Stimulated activated CD4-positive, alpha-beta T cell treated with anti-CD3 and anti-CD28 coated beads, Interleukin-12 subunit alpha, Interleukin-12 subunit beta, amount 100 ng/mL, for 48 hours (primary cell): ENCODE measurements at places on chromosomes 1 and 21.

DNA sequence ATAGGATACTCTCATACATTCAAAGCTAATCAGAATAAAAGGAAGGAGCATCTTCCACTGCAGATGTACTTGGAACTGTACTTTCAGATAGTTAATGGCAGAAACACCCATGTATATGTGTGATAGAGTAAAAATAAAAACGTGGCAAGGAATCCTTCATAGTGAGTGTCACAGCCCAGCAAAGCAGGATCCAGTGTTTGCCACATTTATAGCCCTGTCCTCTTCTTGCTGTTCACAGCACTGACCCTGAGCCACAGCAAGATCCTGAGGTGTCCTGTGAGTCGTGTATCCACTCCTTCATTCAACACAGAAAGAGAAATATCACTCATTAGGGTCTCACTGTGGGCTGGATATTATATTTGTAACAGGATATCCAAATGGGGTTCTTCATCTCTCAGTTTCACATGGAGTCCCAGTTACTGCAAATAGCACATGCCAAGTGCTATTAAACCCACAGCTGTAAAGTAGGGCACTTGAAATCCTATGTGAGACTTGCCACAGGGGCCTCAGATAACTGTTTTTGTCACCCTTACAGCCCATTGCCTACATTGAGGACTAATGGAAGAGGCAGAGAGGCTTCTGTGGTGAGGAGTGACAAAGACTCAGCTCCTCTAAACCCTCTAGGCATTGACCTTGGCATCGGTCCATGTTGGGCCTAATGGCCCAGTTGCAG lies 41.3 kb downstream of the CYP2J2 start:
- no peak for DNase-seq

DNA sequence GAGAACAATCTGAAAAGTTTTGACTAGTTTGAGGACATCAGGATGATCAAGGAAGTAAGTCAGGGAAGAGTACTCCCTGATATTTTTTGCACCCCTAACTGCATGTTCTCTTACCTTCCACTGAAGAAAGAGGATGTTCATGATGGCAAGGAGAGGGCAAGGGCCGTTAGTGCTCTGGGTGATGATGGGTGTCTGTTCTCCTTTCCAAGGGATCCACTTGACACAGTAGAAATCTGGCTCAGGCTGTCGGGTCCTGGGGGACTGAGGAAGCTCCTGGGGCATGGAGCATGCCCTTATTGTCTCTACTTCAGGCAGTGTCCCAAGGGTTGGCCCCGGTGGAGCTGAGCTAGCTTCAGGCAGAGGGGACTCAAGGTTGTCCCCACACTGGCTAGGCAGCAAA lies 4.7 kb downstream of the MINDY1 start:
- no peak for DNase-seq

DNA sequence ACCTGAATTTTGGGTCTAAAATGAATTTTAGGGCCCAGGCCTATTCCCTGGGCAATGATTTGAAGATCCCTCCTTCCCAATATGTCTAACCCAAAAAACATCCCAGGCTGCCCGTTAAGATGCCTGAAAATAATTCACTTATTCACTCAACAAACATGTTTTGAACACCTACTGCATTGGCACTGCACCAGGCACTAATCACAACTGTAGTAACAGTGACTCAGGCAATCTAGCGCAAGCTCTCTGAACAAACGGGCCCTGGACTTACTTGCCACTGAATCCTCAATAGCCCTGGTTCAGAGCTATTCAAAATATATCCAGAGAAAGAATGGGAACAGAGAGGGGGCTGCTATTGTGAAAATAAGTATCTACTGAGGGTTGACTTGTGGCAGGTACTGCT lies 4.2 kb downstream of the CD244 start:
- no peak for DNase-seq

- DNase-seq = no peak
Observed at GRCh38 chr1:218886101-218886871, 287.4 kb upstream of the LYPLAL1 start.

GRCh38 chr1:63264161-63264560 lies 58.2 kb upstream of the FOXD3 start:
- no peak for DNase-seq

DNA sequence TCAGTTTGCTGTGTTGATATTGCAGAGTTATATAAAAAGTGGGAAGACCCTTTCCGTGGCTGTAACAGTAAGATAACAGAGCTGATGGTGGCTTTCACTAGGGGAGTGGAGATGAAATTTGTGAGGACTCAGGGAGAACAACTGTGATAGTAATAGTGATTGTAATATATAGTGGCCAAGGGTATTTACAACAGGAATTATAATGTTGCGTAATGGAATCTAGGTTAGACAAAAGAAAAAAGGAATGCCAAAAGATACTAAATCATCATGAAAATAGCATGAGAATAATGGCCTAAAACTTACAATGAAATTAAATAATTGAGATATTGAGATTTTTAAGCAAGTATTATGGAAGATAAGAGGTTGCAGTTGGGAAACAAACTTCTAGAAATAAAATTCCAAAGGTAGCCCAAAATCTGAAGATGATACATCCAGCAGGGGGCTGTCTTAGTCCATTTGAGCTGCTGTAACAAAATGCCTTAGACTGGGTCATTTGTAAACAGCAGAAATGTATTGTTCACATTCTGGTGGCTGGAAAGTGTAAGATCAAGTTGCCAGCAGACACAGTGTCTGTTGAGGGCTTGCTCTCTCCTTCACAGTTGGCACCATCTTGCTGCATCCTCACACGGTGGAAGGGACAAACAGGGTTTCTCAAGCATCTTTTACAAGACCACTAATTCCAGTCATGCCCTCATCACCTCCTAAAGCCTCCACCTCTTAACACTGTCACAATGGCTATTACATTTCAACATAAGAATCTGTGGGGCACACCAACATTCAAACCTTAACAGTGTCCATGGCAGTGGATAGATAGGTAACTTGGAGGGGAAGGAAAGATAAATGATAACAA lies 711.2 kb downstream of the MRPL39 start:
- DNase-seq = no peak

GRCh38 chr1:92486251-92487077 lies at the start of gene GFI1:
Gene GFI1 (minus strand): TSS chr1:92486925. CDS start chr1:92483487, 3,438 bp downstream.
- peak; percentile 74 for DNase-seq

DNA sequence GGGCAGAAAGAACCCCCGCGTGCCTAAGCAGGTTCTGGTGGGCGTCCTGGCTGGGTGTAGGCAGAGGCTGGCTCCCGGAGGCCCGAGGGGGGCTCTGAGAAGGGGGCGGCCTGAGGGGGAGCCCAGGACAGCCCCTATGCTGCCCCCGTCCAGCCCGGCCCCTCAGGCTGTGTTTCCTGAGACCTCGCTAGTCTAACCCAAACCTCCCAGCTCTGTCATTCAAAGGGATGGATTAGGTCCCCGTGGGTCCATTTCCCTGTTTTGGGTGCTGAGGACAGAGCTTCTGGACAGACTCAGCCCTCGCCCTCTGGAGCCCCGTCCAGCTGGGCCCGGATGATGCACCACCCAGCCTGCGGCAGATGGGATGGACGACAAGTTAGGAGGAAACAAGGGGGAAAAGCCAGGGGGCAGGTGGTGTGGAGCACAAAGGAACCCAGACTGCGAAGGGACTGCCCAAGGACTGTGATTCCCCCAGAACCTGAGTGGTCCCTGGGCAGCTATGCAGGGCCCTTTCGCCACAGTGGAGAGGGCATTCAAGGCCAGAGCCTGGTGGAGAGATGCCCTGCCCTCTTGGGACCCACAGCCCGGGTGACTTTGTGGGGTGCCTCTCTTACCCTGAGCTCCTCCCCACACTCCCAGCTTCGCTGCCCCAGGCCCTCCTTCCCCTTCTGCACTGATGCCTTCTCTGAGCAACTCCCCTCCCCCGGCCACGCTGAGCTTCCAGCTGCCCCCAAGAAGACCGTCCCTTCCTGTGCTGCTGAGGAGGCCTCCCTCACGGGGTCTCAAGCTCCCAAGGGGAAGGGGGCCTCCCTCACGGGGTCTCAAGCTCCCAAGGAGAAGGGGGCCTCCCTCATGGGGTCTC lies 2.8 kb downstream of the HES4 start:
- DNase-seq = no peak

DNA sequence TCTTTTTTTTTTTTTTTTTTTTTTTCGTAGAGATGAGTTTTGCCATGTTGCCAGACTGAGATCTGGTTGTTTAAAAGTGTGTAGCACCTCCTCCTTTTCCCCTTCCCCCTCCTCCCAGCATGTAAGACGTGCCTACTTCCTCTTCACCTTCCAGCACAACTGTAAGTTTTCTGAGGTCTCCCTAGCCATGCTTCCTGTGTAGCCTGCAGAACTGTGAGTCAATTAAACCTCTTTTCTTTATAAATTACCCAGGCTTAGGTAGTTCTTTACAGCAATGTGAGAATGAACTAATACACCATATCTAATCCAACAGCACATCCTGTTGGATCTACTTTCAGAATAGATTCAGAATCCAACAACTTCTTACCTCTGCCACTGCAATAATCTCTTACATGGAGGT lies 111.1 kb downstream of the CLIC6 start:
- no peak for DNase-seq

GRCh38 chr1:179794669-179795068 lies 51.6 kb downstream of the FAM163A start:
- no peak for DNase-seq

- DNase-seq = no peak
Observed at GRCh38 chr1:235532360-235532759, 28.1 kb upstream of the B3GALNT2 start.

- DNase-seq = peak; percentile 79
Observed at GRCh38 chr1:36650200-36651065, 167.7 kb upstream of the CSF3R start.

- DNase-seq = no peak
Observed at GRCh38 chr1:67817319-67817718, 15.9 kb downstream of the GNG12 start.

DNA sequence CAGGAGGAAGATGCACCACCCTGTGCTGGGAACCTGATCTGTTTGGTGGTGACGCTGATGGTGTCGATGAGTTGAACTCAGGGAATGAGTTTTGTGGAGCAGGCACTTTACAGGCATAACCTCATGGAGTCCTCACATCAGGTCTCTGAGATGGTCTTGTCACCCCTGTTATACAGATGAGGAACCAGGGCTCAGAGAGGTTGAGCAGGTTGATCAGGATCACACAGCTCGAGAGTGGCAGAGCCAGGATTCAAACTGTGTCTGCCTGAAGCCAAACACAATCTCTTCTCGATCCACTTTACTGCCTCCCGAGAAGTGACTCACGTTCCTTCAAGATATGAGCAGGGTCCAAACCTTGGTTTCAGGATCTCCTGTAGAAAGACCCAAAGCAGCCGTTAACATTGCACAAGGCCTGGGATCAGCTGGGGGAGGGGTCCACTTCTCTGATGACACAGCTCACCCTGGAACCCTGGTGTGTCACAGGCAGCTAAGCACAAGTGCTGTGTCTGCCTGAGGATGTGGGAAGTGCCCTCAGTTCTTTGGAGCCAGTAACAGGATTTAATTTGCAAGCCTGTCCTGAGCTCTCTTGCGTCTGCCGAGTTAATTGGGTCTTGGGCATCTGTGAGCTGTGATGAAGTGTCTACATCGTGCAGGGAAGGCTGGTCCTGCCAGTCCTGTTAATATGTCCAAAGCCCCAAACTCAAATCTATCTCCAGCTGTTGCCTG lies 65.4 kb upstream of the STUM start:
- DNase-seq = no peak

DNA sequence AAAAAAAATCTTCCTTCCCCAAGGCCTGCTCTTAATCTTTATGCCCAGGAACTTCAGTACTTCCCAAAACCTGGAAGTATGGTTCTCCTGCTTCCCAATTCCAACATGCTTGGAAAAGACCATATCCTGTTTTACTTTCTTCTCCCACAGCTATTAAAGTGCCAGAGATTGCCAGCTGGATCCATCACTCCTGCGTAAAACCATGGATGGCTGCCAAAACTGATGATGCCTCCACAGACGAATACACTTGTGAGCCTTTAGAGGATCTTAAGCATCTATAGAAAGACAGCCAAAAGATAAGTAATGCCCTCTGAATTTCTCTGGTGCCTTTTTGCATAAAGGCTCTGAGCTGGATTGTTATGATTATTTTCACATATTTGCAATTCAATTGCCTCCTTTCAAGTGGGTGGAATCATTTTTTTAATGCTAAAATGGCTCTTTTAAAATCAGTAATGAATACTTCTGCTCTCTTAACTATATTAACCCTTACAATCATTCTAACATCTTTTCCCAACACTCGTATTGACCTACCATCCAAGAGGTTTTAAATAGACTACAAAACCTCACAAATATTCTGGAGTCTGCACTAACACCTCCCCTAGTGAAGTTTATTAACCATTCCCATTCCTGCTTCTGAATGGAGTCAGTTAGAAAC lies 1807.8 kb downstream of the BRINP3 start:
- no peak for DNase-seq

DNA sequence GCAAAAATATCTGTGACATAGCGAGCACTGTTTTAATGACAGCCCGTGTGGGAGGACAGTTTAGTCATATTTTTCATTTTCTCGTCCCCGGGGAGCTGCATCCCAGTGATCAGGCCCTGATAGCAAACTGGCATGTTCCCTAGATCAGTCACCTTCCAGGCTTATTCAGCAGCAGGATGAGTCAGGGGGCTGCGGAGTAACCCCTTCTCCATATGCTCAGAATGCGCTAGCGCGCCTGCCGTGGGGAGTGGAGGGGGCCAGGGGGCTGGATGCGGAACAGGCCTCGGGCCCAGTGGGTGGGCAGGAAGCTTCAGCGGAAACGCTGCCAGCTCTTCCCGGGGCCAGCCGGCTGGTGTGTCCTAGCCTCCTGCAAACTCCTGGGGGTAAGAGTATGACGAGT lies 94.0 kb downstream of the KCND3 start:
- DNase-seq = no peak

GRCh38 chr21:18058731-18059398 lies 185.8 kb upstream of the CHODL start:
- no peak for DNase-seq

DNA sequence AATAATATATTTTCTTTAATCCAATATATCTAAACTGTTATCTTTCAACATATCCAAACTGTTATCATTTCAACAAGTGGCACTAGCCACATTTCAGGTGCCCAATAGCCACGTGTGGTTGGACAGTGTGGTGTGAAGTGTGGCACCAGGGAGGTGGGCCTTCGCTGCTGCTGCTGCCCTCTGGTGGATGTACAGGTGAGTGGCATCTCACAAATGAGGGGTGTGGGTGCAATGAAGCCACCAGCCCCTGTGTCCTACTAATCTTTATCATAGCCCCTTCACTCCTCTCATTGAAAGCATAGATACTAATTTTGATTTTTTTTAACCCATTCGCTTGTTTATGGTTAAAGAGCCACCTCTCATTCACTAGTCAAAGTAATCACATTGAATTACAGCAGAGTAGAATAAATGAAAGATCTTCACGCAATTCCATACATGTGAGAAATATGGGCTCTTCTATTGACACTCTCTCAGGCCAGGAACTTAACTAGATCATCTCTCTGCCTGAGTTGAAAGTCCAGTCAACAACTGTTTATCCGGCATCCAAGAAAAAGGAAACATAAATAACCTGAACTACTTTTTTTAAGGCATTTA lies 499.2 kb downstream of the OMA1 start:
- DNase-seq = peak; percentile 6

- DNase-seq = no peak
Observed at GRCh38 chr1:226632922-226633351, 84.4 kb downstream of the STUM start.

- DNase-seq = no peak
Observed at GRCh38 chr1:201882665-201883132, 6.0 kb upstream of the SHISA4 start.

- no peak for DNase-seq
Observed at GRCh38 chr1:168766568-168766967, 37.6 kb upstream of the DPT start.

GRCh38 chr21:29805105-29805504 lies 134.7 kb downstream of the GRIK1 start:
- DNase-seq = no peak
